Glutamatergic neuron (in vitro differentiated cells): ENCODE measurements at places on chromosomes 6 and 20.

- DNase-seq = no peak
These were observed 821 bp upstream of the TAAR5 start for GRCh38 chr6:132590362-132590761.

DNA sequence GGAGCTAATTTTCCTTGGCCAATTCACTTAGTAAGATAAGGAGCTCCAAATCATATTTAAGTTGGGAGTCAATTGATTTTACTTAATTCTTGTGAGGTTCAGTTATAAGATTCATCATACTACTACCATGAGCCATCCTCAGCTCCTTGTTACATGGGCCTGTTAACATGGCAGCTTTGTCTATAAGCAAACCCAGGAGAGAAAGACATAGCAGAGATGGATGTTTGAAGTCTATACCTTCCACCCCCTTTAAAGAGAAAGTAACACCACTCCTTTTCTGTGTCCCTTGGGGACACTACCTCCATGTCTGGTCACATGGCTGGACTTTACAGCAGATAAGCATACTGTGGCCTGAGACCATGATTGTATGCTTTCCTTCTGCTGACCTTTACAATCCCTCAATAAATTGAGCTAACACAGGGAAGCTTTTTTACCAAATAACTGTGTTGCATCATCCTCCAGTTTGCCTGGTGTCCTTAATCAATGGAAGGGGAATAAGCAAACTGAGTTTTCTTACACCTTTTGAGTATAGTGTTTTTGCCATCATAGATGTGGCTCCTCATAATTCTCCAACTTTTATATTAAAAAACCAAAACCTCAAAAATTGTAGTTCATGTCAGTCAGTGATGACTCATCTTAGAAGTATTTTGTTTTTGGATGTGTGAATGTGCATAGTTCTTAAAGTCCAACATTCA is 9.8 kb upstream of the ZNFX1 start:
- no peak for DNase-seq

- no peak for DNase-seq
These were observed 158.6 kb downstream of the RNF144B start for GRCh38 chr6:18545726-18546125.

GRCh38 chr6:168886964-168887363 is 366.7 kb downstream of the THBS2 start:
- DNase-seq = no peak

DNA sequence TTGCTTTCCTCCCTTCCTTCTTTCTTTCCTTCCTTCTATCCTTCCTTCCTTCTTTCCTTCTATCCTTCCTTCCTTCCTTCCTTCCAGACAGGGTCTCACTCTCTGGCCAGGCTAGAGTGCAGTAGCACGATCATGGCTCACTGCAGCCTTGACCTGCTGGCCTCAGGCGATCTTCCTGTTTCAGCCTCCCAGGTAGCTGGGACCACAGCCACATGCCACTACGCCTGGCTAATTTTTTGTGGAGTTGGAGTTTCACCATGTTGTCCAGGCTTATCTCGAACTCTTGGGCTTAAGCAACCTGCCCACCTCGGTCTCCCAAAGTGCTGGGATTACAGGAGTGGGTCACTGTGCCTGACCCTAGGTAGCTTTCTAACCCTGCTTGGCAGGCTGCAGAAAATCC is 12.2 kb upstream of the SEC63 start:
- no peak for DNase-seq

DNA sequence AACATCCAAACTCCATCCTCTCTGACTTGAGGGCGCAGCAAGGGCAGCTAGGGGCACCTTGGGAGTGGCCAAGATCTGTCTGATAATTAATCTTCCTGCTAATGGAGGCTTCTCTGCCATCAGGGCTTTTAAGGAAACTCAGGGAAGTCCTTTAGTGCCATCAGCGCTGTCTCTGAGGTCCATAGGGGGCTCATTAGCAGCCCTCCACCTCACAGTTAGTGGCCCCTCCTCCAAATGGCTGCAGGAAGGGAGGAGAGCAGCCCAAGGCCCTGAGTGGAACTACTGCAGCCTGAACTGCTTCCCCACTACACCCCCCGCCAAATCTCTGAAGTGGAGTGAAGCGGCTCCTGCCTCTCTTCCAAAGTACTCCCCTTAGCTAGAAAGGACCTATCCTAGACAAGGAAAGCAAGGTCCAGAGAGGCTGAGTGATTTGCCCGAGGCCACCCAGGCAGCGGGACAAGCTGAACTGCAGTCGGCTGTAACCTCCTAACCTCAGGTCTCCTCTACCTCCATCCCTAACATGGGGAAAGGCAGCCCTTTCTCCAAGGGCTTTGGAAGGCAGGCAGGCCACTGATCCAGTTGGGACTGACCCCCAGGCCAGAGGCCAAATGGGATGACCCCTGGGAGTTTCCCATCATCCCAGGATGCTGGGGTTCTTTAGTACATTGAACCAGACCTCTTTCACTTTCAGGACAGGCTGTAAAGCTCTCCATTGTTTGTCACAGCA is 39.5 kb upstream of the ZFAND3 start:
- peak; percentile 72 for DNase-seq
